NCI-H524 treated with DMSO at 0.1 percent for 48 hours (cell line): ENCODE measurements at places on chromosomes 5 and 9.
A peak's percentile ranks its signal among the peaks of the same experiment; 100 is the strongest.

GRCh38 chr9:120326049-120326693, 253.8 kb downstream of the CDK5RAP2 start:
- DNase-seq: no peak

GRCh38 chr9:121545150-121545874, 45.7 kb upstream of the GGTA1 start:
- DNase-seq: no peak

DNA sequence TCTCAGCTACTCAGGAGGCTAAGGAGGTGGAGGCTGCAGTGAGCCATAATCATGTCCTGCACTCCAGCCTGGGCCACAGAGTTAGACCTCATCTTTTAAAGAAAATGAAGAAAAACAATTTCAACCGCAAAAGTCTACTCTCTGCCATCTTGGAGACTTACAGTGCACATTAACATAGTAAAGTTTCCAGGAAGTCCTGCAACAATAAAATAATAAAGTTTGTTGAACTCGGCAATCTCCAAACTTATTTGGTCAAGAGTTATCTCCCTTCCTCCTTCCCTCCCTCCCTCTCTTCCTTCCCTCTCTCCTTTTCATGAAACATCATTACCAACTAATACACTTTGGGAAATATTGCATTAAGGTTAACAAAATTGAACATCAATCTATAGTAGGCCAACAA, 94.1 kb upstream of the JAK2 start:
- DNase-seq: no peak

- peak; percentile 65 for DNase-seq
Observed at GRCh38 chr5:82277987-82278710, at the start of gene RPS23. Gene RPS23 (minus strand): TSS chr5:82278354. CDS start chr5:82278323, 31 bp downstream.

GRCh38 chr9:17402309-17402708, 176.6 kb upstream of the SH3GL2 start:
- DNase-seq: no peak
